ENCODE measurements at places on chromosomes 1 and 21. TPM values are rescaled to one million over a fixed set of nuclear protein-coding genes. Genes with fewer than 3 reads are reported as not detected.

S100B gene
- total RNA-seq = not detected

LY9 gene
- total RNA-seq = not detected

MAP10 gene
- 1.4 TPM for total RNA-seq

SLAMF8 gene
- total RNA-seq = not detected

HUNK gene
- not detected for total RNA-seq

SLAMF6 gene
- not detected for total RNA-seq

SETD4 gene
- total RNA-seq = 18.5 TPM

All from epithelial cell of umbilical artery (primary cell).